Activated CD8-positive, alpha-beta memory T cell treated with anti-CD3 and anti-CD28 coated beads, Interleukin-2, amount 10 ng/mL, durations not matched to agents 7 days and 5 days (primary cell): ENCODE measurements at places on chromosomes 4 and X. TPM values are rescaled to one million over a fixed set of nuclear protein-coding genes. Genes with fewer than 3 reads are reported as not detected.

GRCh38 chr4:137519406-137519805 lies 12.9 kb downstream of the PCDH18 start:
- DNase-seq, result no peak
- no peaks in the 10 kb centered on the region for H3K36me3 ChIP-seq
- H3K4me3 ChIP-seq, result no peak overlapping the region
- H3K27me3 ChIP-seq, result no peaks in the 10 kb centered on the region

DNA sequence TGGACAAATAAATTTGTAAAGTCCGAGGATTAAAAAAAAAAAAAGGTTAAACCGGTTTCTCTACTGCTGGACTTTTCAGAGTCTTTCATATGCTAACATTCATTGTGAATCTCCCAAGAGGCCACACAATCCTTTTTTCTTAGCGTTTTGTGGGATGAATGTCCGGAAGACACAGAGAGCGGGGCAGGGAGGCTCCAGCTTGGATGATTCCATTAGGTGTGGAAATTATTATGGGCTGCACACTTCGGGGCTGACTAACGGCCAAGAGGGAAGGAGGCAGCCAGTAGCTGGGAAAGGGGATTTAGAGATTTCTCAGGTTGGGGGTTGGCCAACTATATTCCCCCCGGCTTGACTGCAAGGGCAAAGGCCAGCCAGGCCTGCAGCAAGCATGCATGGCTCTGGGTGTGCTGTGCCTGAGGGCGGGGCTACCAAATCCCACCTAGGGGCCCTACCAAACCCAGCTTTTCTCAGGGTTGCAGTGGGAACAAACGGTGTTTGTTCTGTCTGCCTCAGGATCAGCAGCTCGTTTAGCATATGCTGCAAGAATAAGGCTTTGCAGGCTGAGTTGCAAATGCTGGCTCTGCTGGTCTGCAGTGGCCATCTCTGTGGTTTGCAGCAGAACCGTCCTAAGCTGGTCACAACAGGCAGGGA lies 28.6 kb downstream of the NYX start:
- no peaks in the 10 kb centered on the region for H3K27me3 ChIP-seq
- H3K36me3 ChIP-seq, result no peaks in the 10 kb centered on the region
- H3K4me3 ChIP-seq, result no peak overlapping the region
- no peak overlapping the region for H3K27ac ChIP-seq

DNA sequence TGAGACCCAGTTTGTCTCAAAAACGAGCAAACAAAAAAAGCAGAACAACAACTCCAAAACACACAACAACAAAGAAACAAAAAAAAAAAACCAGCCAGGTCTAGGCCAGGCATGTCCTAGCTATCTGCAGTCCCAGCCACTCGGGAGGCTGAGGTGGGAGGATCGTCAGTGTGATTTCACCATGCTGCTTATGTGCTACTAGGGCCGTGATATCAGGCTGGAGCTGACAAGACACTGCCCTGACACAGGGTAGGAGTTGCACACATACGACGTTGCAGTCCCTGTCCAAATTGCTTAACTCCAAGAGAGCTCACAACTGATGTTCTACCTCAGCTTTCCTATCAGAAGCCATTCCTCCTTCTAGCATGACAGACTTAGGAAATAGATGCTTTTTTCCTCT lies 204.9 kb downstream of the AASDH start:
- DNase-seq, result no peak
- peaks cover 14% of the 10 kb centered on the region for H3K27me3 ChIP-seq
- no peak overlapping the region for H3K27ac ChIP-seq
- H3K4me3 ChIP-seq, result no peak overlapping the region

- no peak overlapping the region for H3K27ac ChIP-seq
- H3K4me1 ChIP-seq, result no peaks in the 10 kb centered on the region
- H3K4me3 ChIP-seq, result no peak overlapping the region
- no peaks in the 10 kb centered on the region for H3K36me3 ChIP-seq
Measured at GRCh38 chr4:133808151-133808550, 393.4 kb downstream of the PABPC4L start.

DNA sequence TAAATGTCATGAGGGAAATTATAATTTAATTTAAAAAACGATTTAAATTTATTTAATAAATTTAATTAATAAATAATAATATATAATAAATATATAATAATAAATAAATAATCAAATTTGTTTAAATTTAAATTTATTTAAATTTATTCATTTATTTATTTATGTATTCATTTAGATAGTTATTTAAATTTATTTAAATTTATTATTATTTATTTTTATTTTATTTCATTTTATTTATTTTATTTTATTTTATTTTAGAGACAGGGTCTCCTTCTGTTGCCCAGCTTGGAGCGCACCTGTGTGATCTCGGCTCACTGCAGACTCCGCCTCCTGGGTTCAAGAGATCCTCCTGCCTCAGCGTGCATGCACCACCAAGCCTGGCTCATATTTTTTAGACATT lies 18.4 kb upstream of the PPP2R3B start:
- H3K27ac ChIP-seq, result no peak overlapping the region
- no peaks in the 10 kb centered on the region for H3K27me3 ChIP-seq
- H3K36me3 ChIP-seq, result peaks cover 8% of the 10 kb centered on the region

GRCh38 chr4:10226756-10227155 lies 110.2 kb upstream of the WDR1 start:
- no peak for DNase-seq
- no peak overlapping the region for H3K4me3 ChIP-seq
- H3K36me3 ChIP-seq, result no peaks in the 10 kb centered on the region
- H3K27me3 ChIP-seq, result no peaks in the 10 kb centered on the region

ASMT gene
- 1.2 TPM for total RNA-seq

SHROOM2 gene
- not detected for total RNA-seq

TMEM255A gene
- 0.15 TPM for total RNA-seq
